ENCODE measurements at places on chromosomes 1 and 21.

DNA sequence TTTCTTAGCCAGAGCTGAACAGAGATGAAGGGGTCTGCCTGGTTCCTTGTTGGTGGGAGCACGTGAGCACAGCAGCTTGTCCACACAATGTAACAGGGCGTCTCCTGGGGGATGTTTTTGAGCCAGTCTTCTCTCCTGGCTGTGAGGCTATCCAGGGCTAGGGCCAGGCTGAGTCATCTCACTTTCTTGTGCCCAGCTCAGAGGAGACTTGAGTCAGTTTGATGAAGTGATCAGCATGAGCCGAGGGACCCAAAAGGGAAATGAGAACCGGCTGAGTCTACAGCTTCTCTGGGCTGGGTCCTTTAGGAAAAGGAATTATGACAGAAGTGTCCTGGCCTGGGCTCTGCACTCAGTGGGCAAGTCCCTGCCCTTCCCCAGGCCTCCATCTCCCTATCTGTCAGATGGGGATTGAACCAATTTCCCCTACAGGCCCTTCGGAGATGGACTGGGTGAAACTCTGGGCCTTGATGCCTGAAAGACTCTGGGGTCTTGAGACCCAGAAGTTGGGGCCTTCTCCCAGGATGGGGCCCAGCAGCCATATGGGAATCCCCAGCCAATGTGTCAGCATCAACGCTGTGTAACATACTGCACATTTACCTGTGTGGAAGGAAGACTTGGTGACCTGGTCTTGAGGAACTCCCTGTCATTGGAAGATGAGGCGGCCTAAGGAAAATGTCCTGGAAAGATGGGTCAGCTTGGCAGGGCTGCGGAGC is 36.6 kb downstream of the DMRTB1 start:
- DNase-seq, result no peak

DNA sequence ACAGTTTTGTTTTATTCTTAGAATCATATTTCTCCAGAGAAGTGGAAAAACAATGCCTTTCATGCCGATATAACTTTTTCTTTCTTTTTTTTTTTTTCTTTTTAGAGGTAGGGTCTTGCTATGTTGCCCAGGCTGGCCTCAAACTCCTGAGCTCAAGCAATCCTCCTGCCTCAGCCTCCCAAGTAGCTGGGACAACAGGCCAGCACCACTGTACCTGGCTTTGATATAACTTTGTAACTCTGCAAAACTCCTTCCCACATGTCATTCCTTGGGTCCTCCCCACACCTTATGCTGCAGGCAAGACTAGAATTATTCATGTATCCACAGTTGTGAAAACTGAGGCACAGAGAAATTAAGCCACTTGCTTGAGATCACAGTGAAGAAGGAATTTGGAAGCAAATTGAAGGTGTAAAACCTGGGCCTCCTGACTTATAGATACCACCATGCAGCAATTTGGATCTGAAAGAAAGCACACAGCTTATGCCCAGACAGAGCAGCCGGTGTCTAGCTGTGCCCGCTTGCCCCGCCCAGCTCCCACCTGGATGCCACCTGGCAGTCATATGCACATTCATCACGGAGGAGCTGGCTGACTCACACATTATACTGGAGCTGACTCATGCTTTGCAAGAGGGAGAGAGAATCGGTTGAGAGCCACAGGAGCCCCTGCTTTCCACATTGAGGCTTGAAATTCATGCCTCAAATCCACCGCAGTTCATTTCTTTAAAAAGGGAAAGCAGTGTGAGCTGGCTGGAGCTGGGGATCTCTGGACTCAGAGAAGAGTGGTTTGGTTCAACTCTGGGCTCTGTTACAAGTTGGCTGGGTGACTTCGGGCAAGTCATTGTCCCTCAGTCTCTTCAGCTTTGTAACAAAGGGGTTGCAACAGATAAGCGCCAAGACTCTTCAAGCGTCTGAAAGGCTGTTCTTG is 8.3 kb upstream of the SLC2A1 start:
- DNase-seq, result peak; percentile 75

- no peak for DNase-seq
These were observed 6.2 kb downstream of the ARHGEF2 start for GRCh38 chr1:155971910-155972809.

DNA sequence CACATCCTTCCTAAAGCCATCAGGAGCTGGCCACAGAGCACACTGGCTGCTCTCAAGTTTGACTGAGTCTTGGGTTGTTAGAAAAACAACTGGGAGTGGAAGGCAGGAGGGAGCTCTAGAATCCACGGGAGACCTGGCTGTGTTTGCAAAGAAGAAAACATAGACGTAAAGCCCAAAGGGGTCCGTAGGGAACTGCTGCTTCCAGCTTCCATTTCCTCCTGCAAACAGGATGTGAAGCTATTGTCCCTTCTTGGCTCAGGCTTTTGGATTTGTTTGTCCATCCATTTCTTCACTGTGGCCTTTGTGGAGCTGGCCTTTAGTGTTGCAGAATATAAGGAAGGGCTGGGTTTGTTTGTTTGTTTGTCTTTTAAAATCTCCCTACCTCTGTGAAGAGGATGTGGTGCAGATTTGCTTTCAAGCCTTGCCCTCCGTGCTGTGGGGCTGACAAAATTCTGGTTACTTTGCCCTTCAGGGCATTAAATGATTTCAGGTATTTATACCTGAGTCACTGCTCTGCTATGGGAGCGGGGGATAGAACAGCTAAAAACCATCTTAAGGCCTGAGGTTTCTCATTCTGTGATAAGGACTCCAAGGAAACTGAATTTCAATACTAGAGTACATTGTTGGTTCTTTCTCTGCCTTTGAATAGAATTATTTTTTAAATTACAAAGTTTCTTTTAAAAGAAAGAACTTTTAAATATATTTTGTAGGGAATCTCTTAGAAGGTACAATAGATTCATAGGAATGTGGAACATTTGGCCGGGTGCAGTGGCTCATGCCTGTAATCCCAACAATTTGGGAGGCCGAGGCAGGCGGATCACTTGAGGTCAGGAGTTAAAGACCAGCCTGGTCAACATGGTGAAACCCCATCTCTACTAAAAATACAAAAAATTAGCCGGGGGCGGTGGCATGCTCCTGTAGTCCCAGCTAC is 74.3 kb downstream of the MPZL1 start:
- DNase-seq, result peak; percentile 66

GRCh38 chr21:38420140-38420539 is 78.1 kb downstream of the ERG start:
- DNase-seq, result no peak

DNA sequence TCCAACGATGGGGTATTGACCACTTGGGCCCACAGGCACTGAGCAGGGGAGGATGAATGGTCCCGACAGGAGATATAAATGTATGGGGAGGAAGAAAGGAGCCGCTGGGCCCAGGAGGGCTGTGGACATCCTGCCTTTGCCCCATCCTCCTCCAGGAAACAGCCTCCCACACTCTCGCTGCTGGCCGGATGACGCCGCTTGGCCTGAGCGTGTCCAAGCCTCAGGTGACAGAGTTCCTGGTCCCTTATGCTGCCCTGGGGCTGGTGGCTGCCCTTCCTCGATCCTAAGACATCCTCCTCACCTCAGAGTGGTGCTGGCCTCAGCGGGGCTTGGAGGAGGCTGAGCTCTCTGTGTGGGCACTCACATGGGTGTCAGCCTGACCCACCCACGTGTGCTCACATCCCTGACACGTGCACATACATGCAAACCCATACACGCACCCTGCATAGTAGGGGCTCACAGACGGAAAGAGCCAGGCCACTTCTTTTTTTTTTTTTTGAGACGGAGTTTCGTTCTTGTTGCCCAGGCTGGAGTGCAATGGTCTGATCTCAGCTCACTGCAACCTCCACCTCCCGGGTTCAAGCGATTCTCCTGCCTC is 5.9 kb upstream of the SERINC2 start:
- DNase-seq, result no peak

- DNase-seq, result no peak
These were observed 64.2 kb downstream of the VPS13D start for GRCh38 chr1:12294076-12294475.

DNA sequence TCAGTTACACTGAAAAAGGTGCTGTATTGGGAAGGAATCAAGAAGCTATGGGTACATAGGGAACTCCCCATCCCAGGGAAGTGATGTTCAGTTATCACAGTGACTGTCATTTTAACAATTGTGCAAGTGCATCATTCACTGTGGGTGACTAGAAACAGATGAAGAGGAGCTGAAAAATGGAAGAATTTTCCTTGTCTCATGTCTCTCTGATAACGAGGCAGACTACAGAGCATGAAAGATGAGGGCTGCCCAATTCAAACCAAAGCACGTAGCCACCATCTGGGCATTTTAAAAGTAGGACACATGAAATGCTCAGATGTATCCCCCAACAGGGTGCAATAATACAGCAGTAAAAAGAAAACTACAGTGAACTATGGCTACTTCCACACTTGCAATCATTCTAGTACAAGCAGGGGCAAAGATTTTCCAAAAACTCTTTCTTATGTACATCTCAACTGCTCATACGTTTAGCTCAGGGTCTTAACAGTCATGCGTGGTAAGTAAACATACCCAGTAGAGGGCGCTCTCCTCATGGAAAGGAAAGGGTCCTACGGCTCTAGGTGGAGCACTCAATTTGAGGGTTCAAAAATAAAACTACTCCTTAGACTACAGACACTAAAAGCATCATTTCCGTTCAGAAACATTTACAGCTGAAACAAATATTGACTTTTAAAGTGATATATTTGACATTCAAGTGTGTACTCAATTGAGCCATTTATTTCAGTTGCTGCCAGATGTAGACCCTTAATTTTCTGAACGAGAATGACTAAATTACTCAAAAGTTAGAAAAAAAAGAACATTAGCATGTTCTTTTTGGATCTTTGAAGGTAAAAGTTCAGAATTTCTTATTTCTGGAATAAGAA is 143.2 kb downstream of the KCTD3 start:
- DNase-seq, result peak; percentile 62

- DNase-seq, result peak; percentile 61
These were observed at the start of gene NUDT17 for GRCh38 chr1:145845514-145846161. TSS of gene NUDT17 (plus strand) at chr1:145845630. CDS start at chr1:145845641, 11 bp downstream.

- no peak for DNase-seq
These were observed 63.2 kb upstream of the GNG4 start for GRCh38 chr1:235712812-235713211.

GRCh38 chr1:62435231-62436038 is 1.4 kb upstream of the USP1 start:
- DNase-seq, result no peak

DNA sequence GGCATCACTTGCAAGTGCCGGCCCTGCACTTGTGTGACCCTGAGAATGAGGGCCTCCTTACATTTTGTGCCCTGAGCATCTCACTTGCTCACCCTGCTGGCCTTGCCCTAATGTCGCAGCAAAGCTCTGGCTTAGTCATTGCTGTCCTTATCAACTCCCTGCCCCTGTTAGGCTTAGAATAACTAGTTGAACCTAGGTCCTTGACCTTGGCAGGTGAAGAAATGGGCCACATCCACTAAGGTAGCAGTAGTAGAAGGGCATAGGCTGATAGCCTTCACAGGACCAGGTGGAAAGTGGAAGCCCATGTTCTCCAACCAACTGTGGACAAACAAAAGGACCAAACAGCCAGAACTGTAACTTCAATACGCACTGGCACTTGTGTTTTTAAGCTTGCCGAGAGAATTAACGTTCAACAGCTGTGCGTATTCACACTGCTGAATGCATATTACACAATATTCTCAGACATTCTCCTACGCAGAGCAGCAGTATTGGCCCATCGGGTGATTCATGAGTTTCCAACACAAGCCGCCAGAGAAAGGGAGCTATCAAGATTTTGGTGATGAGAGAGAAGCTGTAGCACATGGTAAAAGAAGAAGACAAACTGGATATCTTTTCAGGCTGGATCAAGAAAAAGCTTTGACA is 27.7 kb upstream of the PTGFRN start:
- no peak for DNase-seq

DNA sequence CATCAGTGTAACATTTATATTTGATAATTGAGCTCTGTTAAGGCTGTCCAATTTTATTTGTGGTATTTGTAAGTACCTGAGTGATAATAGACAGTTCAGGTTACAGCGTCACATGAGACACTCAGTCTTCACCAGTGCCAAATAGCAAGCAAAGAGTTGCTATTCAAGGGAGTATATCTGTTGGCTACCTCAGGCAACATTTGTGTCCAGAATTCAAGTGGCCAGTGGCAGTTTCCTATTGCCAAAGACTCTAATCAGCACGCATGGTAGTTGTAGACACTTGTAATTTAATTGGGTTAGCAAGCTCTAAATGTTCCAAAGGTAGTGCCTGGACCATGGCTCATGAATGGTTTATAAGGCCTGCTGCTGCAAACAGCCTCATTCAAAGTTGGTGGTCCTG is 1524.3 kb upstream of the B3GALT2 start:
- no peak for DNase-seq

DNA sequence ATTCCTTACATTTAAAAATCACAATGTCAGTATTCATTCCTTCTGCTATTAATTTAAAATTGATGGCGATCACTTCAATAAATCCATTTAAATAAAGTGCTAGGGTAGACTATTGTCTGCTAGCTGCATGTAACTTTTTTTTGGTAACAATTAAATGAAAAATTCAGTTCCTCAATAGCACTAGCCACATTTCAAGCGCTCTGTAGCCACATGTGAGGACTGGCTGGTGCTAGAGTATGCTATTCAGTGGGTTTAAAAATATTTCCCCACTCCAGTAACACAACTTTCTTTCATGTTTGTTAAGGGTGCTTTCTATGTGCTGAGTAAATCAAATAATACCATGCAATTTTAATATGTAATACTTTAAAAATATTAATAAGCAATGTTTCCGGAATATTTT is 108.2 kb downstream of the LTN1 start:
- DNase-seq, result no peak

DNA sequence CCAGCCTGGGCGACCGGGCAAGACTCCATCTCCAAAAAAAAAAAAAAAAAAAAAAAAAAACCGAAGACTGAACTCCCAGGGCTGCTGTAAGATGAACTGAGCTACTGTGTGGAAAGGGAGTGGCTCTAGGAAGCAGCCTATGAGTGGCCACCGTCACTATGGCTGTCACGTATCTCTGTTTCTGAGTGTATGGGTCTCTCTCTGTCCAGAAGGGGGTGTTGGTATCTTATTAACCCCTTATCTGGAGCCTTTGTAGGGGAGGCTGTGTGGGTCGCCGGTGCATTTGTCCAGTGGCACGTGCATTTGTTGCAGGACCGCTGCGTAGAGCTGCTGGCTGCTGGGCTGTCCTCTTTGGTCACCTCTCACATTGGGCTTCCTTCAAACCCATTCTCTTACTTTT is 326.6 kb downstream of the CAMTA1 start:
- no peak for DNase-seq

DNA sequence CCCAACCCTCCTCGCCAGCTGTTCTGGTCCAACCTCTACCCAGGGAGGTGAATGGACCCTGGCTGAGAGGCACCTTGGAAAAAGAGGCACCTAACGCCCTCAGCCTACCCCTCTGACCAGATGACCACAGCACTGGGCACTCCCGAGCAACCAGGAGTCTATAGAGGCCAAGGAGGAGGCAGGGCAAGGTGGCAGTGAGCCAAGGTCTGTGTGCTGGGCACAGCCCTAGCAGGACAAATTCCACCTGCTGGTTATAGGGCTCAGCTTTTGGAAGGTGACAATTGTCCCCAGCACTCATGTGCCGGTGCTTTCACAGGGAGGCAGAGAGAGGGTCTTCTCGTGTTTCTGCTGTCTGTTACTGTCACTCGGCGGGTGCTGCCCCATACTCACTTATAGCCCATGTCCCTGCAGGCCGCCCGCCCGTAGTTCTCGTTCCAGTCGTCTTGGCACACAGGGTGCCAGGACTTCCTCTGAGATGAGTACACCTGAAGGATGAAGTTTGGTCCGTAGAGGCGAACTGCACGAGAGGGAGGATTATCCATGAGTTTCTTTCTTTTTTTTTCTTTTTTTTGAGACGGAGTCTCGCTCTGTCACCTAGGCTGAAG is 27.8 kb downstream of the TMPRSS2 start:
- DNase-seq, result no peak

GRCh38 chr21:37636152-37636860 is 269.7 kb downstream of the DYRK1A start:
- no peak for DNase-seq

Data from NCI-H2081 treated with DMSO at 0.1 percent for 48 hours (cell line).